ENCODE measurements at places on chromosomes 2 and 18.

- DNase-seq: no peak
Measured at GRCh38 chr18:79026491-79026890, 42.7 kb upstream of the ATP9B start.

DNA sequence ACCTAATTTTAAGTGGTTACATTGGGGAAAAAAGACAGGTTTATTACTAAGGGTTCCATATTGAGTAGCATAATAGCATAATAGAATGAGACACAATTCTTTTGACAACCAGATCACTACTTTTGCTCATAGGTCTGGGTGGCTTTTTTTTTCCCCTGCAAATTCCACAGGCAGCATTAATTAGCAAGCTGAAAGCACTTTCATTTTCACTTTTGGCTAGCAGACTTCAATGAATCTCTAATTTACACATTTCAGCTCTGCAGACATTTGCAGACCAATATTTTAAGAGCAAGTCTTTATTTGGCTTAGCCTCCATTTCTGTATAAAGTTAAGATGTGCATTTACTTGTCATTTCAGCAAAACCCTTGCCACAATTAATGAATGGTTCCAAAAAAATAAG is 185.5 kb downstream of the NOL4 start:
- DNase-seq: no peak

GRCh38 chr2:98807929-98808328 is 77.0 kb upstream of the MGAT4A start:
- DNase-seq: no peak

GRCh38 chr2:96139181-96139758 is 968 bp upstream of the ASTL start:
- DNase-seq: no peak

DNA sequence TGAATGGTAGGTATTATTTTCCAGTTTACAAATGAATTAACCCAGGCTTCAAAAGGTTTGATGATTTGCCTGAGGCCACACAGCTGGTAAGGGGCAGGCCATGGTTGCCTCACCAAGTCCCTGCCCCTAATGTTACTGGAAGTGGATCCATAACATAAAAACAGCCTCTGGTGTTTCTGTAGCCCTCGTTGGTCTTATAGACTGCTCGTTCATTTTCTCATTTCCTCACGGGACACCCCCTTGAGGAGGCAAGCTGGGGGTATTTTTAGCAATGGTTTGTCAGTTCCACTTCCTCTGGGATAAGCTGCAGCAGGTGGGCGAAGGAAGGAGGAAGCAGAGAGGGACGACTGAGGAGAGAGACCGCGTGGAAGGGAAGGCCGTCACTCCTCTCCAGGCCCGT is 32.9 kb upstream of the NDUFV2 start:
- no peak for DNase-seq

DNA sequence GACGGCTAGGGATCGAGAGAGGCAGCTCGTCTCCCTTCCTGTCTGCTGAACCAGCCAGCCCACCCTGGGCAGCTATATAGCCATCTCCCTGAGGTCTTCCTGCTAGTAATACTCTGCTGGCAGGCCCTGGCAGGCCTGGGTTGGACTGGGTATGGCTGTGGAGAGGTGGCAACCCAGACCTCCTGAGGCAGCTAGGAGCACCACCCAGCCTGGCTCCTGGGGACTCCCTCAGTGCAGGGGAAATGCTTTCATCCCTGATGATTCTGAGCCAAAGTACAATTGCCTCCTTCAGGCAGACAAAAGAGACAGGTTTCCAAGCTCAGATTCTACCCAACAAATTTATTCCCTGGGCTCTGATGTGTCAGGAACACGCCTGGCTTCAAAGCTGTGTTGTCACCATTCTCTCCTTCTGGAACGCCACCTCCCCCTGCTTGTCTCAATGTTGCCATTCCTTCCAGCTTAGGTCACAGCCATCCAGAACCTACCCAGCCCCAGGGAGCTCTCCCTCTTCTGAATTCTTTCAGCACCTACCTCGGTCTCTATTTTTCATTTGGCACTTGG is 4.7 kb upstream of the DNAJB2 start:
- DNase-seq: no peak

GRCh38 chr18:57518533-57518932 is 68.0 kb downstream of the FECH start:
- no peak for DNase-seq

DNA sequence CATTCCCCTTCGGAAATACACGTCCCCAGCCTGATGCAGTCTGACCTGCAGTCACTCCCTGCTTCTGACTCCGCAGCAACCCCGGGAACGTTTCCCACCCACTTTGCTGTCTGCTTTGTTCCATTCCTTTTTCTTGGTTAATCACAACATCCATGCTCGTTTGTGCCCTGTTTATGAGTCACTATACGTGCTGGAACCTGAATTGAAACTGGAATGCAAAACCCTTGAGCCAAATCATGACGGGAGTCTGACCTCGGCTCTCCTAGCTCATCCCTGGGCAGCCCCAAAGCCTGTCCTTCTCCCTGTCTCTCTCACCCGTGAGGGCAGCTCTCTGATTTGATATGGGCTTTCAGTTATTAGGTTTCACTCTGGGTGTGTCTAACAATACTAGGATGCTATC is 57.1 kb upstream of the RNF152 start:
- DNase-seq: no peak
